Retina (tissue), 1 donor: ENCODE measurements at places on chromosomes 12 and 14.

GRCh38 chr12:60844101-60844500 is 1248.3 kb downstream of the SLC16A7 start:
- DNase-seq = no peak

- DNase-seq = no peak
Measured at GRCh38 chr14:101556566-101557320, 4.6 kb upstream of the DIO3 start.

- DNase-seq = no peak
Measured at GRCh38 chr14:100741966-100742365, 15.3 kb downstream of the DLK1 start.

GRCh38 chr12:50734409-50735263 is 29.3 kb upstream of the ATF1 start:
- peak; percentile 51 for DNase-seq

- DNase-seq = no peak
Measured at GRCh38 chr12:92362126-92362525, 216.5 kb upstream of the BTG1 start.

DNA sequence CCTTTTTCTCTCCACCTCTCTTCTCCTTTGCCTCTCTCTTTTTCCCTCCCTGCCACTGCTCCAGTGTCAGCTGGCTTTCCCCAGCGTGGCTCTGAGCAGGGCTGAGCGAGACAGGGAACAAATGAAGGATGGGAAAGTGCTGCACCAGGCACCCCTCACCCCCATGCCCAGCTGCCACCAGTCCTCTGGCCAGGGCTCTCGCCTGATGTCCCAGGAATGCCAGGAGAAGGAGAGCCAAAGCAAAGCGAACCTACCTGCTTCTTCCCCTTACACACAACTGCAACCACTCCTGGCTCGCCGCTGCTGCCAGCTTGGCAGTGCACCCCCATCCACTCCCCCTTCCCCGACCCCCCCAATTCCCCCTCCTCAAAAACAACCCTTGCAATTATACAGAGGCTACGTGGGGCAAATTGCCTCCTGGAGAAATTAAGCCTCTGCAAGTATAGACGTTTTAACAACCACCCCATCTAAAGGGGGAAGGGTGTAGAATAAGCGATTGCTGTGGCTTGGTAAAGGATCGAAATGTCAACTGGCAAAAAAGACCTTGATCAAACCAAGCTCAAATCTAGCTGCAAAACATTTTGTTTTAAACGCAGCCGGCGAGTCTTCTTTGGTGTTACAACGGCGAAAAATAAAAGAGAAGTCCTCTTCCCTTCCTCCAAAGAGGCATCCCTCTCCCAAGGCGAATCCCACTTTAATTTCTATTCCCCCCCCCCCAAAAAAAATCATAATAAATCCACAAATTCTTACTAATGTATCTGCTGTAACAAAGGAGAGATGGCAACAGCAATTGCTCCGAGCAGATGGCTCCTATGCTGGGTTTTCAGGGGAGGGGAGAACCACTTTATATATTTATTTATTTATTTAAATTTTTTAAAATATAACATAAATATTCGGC is 2.9 kb downstream of the BCL11B start:
- peak; percentile 68 for DNase-seq
